ENCODE measurements at places on chromosomes 7 and 10. TPM values are rescaled to one million over a fixed set of nuclear protein-coding genes. Genes with fewer than 3 reads are reported as not detected.

EGFR gene
- total RNA-seq: 28.9 TPM

- no peak overlapping the region for H3K27ac ChIP-seq
- no peaks in the 10 kb centered on the region for H3K36me3 ChIP-seq
- no peaks in the 10 kb centered on the region for H3K27me3 ChIP-seq
- no peaks in the 10 kb centered on the region for H3K4me1 ChIP-seq
Measured at GRCh38 chr7:85896531-85896930, 709.7 kb upstream of the SEMA3D start.

DNA sequence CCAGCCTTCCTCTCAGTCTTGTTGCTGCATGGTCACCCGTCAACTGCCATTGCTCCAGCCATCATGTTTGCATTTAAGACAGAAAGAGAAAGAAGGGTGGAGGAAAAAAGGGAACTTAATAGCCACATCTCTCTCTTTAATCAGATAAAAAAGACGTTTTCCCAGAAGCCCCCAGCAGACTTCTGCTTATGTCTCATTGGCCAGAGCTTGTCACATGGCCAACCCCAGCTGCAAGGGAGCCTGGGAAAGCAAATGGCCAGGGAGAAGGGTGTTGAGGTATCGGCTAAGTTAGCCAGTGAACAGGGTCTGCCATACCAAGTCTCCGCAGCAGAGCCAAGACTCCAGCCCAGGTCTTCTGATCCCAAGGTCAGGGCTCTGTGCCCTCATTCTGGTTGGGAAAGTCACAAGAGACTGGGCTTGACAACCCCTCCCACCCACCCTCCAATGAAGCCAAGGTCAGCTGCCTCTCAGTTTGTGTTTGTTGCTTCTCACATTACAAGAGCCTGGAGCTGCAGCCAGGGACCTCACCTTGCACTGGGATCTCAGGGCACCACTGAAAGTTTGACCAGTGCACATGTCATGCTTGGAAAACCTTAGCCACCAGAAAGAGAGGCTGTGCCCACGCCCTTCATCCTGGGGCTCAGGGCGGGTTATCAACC, 80.3 kb upstream of the LYZL2 start:
- no peak for DNase-seq
- H3K4me3 ChIP-seq: no peak overlapping the region
- no peaks in the 10 kb centered on the region for H3K36me3 ChIP-seq

DNA sequence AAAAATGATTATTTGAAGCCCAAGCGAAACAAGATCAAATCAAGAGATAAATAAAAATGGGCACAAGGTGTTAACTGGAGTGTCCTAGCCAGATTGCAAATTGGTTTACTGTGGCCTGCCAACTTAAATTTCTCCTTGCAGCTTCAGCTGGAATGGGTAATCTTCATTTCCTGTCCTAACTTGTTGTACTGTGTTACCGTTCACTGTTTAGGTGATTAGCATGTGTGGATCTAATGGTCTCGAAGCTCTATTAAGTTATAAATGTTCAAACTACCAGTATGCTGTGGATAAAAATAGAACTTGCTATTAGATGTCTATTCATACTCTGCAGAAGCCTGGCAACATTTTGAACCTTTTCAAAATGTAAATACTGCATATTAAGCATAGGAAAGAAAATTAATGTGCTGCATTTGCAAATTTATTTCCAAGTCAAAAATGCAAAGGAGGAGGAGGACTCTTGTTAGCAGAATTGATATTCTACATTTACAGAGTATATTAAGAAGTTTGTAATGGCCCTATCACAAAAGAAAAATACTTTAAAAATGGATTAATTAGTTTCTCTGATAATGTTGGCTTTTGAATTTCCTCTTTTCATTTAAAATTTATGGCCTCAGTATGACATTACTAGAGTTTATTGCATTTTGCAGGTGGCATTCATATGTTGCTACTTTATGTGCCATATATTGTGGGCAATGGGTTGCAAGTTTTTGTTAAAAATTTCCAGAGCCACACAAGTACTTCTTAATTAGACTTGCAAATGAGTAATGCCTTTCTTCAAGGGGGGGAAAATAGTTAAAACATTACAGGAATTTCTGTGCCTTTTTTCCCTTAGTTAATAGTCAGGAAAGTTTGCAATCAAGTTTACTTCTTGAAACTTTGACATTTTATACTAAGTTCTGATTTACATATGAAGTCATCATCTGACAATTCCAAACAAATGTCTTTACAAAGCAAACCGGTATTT, 92.1 kb downstream of the CABCOCO1 start:
- DNase-seq: no peak
- no peak overlapping the region for H3K27ac ChIP-seq
- no peaks in the 10 kb centered on the region for H3K36me3 ChIP-seq
- no peaks in the 10 kb centered on the region for H3K27me3 ChIP-seq
- no peak overlapping the region for H3K4me3 ChIP-seq

DNA sequence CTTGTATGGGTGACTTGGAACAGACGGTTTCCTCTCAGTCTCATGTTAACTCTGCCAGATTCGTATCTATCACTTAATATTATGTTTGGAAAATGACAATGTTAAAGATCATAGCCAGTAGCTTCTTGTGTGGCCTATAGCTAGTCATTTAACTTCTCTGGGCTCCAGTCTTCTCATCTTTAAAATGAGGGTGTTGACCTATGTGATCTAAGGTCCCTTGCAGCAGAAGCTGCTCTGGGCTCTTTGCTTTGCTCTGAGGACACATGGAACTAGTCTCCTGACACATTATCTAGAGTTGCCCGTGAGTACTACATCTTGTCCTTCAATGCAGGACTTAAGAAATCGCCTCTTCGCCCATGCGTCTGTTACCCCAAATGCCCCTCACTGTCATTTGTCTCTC, 93.1 kb downstream of the TMEM178B start:
- no peaks in the 10 kb centered on the region for H3K36me3 ChIP-seq
- no peak overlapping the region for H3K4me3 ChIP-seq
- no peak for DNase-seq
- H3K27me3 ChIP-seq: no peaks in the 10 kb centered on the region
- no peak overlapping the region for H3K27ac ChIP-seq
- H3K4me1 ChIP-seq: no peaks in the 10 kb centered on the region
